ENCODE measurements at places on chromosomes 4 and X.

GRCh38 chr4:5711479-5712184, 631 bp downstream of the EVC start:
- no peak for DNase-seq

DNA sequence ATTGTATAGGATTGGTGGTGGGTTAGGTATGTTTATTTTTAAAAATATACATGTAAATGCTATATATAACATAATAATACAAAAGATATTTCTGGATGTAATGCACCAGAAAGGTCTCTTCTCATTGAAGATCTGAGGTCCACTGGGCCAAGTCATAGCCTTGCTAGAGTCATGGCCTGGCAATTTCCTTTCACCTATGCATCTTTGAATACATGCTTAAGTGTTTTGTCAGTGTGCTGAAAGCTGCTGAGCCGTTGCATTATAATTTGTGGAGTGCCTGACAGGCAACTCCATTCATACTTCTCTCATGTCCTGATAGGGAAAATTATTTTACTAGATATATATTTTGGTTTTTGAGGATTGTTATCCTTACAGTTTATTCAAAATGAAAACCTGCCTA, 410.2 kb upstream of the CT83 start:
- no peak for DNase-seq

- DNase-seq = no peak
Observed at GRCh38 chrX:151985955-151986354, 11.5 kb upstream of the GABRE start.

- DNase-seq = no peak
Observed at GRCh38 chr4:11765849-11766453, 337.3 kb upstream of the HS3ST1 start.

DNA sequence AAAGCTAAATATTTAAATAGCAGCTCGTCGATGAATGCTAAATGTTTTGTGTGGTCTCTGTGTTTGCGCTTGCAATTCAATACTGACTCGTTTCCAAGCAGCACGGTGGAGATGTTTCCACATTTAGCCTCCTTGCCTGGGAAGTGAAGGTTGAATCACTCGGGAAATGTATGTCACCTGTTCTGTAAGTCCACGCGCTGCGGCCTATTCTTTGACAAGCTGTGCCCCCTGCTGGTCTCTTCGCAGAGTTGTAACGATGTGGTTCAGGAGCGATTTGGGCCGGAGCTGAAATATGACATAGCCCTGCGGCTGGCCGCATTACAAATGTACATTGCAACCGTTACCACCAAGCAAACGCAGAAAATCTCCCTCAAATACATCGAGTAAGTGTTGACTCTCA, 89.6 kb upstream of the PRPS2 start:
- peak; percentile 37 for DNase-seq

- no peak for DNase-seq
Observed at GRCh38 chr4:128162434-128162833, 101.3 kb downstream of the LARP1B start.

- DNase-seq = no peak
Observed at GRCh38 chrX:10259716-10260115, 102.9 kb downstream of the CLCN4 start.

GRCh38 chr4:14445882-14446281, 556.4 kb upstream of the CPEB2 start:
- no peak for DNase-seq

DNA sequence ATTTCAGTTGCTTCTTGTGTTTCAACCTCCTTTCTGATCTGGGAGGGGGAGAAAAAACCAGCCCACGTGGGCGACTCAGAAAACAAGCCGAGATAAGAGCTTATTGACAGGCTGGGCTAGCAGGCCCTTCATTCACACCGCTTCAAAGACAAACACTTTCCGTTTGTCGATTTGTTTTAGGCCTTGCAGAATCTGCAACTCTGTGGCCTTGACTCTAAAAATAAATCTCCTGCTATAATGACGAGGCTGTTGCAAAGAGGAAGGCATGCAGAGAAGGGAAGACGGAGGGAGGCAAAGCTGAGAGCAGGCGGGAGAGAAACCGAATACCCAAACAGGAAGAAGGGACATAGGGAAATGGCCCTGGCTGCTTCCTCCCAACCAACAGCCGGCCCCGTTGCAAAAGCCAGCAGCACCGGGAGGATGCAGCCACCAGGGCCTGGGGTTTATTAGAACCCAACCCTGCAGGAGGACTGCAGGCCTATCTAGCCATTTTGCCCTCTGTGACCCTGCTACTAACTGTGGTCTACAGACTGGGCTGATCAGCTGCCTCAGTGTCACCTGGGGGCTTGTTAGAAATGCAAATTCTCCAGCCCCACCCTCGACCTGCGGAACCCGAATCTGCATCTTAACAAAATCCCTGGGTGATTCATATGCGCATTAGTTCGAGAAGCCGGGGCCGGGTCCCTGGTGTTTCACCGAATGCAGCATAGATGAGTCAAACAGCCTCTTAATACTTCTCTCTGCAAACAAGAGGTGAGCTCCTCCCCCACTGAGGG, 325.5 kb downstream of the BCOR start:
- DNase-seq = peak; percentile 75

- DNase-seq = no peak
Observed at GRCh38 chrX:39982948-39983347, 114.8 kb downstream of the BCOR start.

DNA sequence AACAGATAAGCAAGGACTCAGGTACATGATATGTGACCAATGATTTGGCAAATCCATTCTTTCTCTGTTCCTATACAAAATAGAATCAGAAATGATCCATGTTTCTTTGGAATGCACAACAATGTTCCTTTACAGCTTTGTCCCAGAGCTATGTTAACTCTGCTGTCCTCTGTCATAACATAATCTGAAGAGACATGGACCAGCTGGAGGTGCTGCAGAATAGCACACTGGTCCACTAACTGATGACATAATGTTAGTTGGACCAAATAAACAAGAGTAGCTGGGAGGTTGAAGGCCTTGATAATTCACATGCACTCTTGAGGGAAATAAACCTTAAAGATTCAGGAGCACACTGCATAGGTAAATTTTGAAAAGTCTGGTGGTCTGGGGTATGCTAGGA, 23.0 kb upstream of the DHX15 start:
- no peak for DNase-seq

- DNase-seq = no peak
Observed at GRCh38 chr4:18815779-18816173, 794.2 kb upstream of the LCORL start.

GRCh38 chr4:183478123-183478522, 26.7 kb upstream of the ING2 start:
- no peak for DNase-seq

GRCh38 chr4:74408639-74409038, 36.3 kb upstream of the AREG start:
- DNase-seq = no peak

DNA sequence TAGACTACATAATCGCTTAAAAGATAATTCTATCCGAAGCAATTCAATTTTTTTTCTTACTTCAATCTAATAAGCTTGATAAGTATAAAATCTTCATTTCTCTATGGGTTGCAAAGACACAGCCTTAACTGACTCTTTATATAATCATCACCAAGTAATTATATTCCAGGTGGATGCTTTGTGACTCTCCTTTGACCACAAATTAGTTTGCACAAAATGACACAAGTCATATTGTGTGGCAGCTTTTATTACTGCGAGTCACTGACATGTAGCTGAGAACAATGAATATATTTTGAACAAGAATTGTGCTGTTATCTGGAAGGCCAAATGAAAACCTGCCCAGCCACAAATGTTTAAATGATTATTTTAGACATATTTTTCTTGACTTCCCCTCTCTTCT, 1727.8 kb downstream of the ARAP2 start:
- DNase-seq = no peak

- no peak for DNase-seq
Observed at GRCh38 chrX:124332481-124333424, at the start of gene TEX13D. Gene TEX13D (plus strand): TSS chrX:124332660. CDS start chrX:124332918, 258 bp downstream.

DNA sequence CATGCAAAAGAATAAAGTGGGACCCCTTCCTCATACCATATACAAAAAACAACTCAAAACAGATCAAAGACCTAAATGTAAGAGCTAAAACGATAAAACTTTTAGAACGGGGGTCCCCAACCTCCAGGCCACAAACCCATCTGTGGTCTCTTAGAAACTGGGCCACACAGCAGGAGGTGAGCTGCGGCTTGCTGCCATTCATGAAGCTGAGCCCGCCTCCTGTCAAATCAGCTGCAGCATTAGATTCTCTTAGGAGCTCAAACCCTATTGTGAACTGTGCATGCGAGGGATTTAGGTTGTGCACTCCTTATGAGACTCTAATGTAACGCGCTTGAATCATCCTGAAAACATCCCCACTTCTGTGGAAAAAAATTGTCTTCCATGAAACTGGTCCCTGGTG, 7.0 kb upstream of the GATA1 start:
- no peak for DNase-seq

GRCh38 chr4:73943555-73943954, 38.3 kb downstream of the PF4 start:
- no peak for DNase-seq

DNA sequence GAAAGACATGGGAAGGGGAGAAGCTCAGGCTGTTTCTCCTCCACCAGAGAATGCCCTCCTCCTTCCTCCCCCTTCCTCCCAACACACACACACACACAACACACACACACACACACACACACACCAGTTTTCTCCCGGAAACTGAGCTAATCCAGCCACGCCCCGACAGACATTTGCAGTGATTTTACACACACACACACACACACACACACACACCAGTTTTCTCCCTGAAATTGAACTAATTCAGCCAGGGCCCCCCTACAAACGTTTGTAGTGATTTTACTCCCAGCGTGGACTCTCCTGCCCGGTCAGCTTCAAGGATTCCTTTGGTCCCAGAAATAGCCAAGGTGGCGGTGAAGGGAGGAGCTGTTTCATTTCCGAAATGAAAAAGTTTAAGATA, 32.9 kb upstream of the STX18 start:
- no peak for DNase-seq

DNA sequence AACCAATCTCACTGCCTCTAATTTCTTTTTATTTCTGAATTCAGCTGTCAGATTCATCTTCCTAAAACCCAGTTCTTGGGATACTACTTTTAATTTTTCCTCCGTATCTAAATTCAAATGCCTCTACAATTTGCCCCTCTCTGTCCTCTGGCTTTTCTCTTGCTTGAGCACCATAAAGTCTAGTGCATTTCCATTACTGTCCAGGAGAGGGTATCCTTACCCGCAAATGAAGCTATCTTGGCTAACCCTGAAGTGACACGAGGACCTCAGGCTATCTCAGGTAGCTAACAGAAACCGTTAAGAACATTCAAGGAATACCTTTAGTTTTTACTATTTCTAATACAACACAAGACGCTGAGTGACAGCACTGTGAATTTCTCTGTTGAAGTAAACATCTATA, 49.4 kb upstream of the PRR32 start:
- no peak for DNase-seq

DNA sequence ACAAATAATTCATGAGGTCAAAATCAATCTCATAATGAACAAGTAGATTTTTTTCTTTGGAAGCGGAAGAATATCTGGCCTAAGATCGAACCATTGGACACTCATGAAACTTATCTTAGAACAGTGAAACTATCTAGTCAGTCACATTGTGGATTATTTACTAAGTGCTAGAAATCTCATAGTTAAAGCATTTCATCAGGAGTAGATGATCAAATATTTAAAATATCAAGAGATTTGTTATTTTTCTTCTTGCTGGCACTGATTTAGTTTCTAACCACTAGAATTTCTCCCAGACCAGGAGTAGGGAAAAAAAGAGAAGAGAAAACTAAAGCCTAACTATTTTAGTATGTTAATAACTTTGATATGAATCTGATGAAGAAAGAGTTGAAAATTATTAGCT, 105.5 kb downstream of the SHROOM3 start:
- no peak for DNase-seq

DNA sequence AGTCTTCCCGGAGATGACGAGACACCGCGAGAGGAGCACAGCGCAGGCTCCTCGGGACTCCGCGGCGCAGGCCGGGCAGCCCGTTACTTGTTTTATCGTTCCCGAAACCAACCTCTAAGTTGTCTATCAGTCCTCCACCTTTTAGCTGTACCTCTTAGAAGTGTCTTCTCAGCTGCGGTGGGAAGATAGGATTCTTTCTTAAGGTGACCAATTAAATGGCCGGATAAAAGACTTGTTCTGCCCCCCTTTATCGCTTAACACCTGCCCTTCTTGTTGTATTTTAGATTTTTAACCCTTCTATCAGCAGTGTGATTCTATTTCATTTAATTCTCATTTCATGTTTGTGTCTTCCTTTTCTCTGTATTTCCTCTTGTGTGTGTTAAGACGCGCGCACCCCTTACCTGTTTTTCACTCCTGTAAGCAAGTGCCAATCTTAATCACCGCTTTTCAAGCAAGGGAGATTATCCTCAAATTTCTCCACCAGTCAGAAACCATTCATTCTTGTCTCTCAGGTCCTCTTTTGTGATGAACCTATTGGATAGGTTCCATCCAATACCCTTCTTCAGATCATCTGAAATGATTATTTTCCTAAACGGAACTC, at the start of gene SLC9B2:
Gene SLC9B2, minus strand, starts transcription at position 15 of the 601 bp plus-strand sequence. CDS start 9,211 bp downstream, outside the sequence.
- DNase-seq = no peak

- no peak for DNase-seq
Observed at GRCh38 chr4:30717208-30718020, 2.8 kb upstream of the PCDH7 start.

GRCh38 chr4:142721187-142721586, 124.9 kb downstream of the INPP4B start:
- no peak for DNase-seq

DNA sequence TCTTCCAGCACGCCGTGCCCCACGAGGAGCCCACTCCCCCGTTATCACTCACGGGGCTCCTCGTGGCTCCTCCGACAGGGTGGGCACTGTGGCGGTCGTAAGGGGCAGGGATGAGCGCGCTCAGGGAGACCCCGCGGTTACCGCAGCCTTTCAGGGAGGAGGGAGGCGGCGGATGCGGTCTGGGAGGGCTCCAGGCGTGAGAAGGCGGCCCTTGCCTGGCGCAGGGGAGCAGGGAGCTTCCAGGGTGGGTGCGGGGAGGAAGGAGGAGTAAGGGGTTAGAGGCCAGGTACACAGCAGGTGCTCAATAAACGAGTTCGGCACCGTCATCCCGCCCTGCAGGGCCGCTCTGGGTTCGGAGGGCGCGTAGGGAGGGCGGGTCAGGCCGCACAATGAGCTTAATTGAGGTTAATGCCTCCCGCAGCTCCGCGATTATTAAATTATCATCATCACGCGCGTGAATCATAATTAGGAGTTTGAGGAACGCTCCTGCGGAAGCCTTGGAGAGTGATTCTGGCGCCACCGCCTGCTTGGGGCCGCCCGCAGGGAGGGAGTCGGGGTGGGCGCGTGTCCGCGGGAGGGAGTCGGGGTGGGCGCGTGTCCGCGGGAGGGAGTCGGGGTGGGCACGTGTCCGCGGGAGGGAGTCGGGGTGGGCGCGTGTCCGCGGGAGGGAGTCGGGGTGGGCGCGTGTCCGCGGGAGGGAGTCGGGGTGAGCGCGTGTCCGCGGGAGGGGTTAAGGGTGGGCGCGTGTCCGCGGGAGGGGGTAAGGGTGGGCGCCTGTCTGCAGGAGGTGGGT, 7.6 kb upstream of the NKX1-1 start:
- no peak for DNase-seq
